ENCODE measurements at places on chromosomes 4 and X. TPM values are rescaled to one million over a fixed set of nuclear protein-coding genes. Genes with fewer than 3 reads are reported as not detected.

The SORCS2 gene
- 0.59 TPM for polyA plus RNA-seq

The ADH1A gene
- not detected for polyA plus RNA-seq

The CLCN4 gene
- 0.11 TPM for polyA plus RNA-seq

The HPGD gene
- not detected for polyA plus RNA-seq

Data from BJ (cell line).